NCI-H1092 (cell line): ENCODE measurements at places on chromosomes 6 and 20.

DNA sequence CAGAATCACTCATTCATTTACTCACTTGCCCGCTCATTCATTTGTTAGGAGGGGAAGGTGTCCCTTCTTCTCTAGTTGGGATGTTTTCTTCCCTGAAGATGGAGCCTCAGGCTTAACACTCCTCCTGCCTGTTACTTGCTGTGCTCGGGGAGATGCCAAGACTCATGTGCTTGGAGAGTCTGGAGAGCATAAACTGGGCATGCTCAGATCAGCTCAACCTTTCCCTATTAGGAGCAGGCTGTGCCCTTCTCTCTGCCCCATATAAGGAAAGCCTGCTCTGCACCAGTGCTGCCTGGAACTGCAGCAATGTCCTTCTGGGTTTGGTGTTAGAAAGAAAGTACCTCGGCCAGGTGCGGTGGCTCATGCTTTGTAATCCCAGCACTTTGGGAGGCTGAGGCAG, 18.0 kb upstream of the UBE2V1 start:
- no peak for DNase-seq

GRCh38 chr20:39248171-39248861, 286.2 kb downstream of the DHX35 start:
- peak; percentile 55 for DNase-seq

GRCh38 chr6:156630613-156631302, 146.4 kb upstream of the ARID1B start:
- DNase-seq, result no peak

- no peak for DNase-seq
Observed at GRCh38 chr6:93420163-93420795, 920 bp upstream of the EPHA7 start.

DNA sequence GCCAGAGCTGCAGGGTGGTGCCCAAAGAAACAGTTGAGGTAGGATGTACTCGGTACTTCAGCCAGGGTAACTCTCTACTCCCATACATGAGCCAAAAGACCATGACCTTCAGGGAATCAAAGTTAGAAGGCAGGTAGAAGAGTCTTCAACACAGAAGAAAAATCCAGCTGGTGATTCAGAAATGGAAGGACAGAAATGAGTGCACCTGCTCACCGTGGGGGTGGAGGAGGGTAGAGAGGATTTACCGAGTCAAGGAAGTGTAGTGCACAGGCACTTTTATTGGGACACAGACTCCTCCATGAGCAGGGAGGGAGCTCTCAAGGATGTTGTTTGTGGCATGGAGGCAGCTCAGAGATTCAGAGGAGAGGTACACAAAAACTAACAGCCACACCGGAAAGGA, 330.3 kb upstream of the PRDM1 start:
- no peak for DNase-seq

- no peak for DNase-seq
Observed at GRCh38 chr6:20301256-20301655, 89.0 kb upstream of the MBOAT1 start.

GRCh38 chr6:31112478-31112877, at the start of gene C6orf15:
Gene C6orf15 (minus strand): TSS chr6:31112575. CDS start chr6:31112555, 20 bp downstream.
- no peak for DNase-seq

GRCh38 chr6:161110028-161110779, 118.6 kb downstream of the MAP3K4 start:
- no peak for DNase-seq
